Renal cortex interstitium (tissue), 15 donors: ENCODE measurements at places on chromosomes 7 and 10.

GRCh38 chr10:48461623-48462481 lies 143.0 kb downstream of the ARHGAP22 start:
- DNase-seq: no peak

DNA sequence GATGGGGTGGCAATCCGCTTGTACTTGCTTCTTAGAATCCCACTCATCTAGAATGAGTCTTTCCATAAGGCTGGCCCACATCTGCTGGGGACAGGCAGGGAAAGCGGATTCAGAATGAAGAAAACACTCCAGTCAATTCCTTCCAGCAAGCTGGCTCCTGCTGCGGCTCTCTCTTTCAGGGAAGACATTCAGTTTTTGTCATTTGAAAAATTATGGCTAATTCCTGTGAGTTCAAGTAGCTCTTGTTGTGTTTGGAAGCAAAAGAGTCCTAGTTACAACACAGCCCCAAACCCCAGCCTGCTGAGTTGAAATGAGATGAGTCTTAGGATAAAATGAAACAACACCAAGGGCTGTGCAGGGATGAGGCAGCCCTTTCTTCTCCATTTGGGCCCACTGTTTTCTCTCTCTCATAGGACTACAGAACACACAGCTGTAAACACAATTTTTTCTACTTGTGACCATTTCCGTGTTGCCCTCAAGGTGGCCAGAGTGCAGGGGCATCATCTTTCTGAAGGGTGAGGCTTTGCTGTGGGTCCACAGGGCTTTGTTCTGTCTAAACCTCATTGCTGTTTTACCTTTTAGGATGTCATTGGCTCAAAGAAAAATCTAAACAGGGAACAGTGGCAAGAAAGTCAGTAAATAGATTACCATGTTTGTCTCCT lies 90.8 kb upstream of the EEPD1 start:
- peak; percentile 43 for DNase-seq

- no peak for DNase-seq
These were observed 24.2 kb downstream of the CRTAC1 start for GRCh38 chr10:98006266-98006665.

- no peak for DNase-seq
These were observed 14.3 kb downstream of the RHEB start for GRCh38 chr7:151505433-151505832.
